ENCODE measurements at places on chromosomes 6 and 20. TPM values are rescaled to one million over a fixed set of nuclear protein-coding genes. Genes with fewer than 3 reads are reported as not detected.

TULP1 gene
- total RNA-seq = 0.22 TPM

PIGT gene
- 85.1 TPM for total RNA-seq

CAPN11 gene
- not detected for total RNA-seq

ZNF292 gene
- 67.9 TPM for total RNA-seq

MOG gene
- total RNA-seq = not detected

HM13 gene
- total RNA-seq = 211 TPM

ID4 gene
- 47.9 TPM for total RNA-seq

MACROD2 gene
- 6.4 TPM for total RNA-seq

TPBG gene
- 31.3 TPM for total RNA-seq

OR14J1 gene
- total RNA-seq = not detected

TRIM10 gene
- not detected for total RNA-seq

ZSCAN16 gene
- total RNA-seq = 20.2 TPM

TNXB gene
- total RNA-seq = 14.6 TPM

GABRR2 gene
- 0.47 TPM for total RNA-seq

SLCO4A1 gene
- 3.6 TPM for total RNA-seq

SMOC2 gene
- 5.9 TPM for total RNA-seq

KCNK5 gene
- 2.3 TPM for total RNA-seq

WFDC2 gene
- 188 TPM for total RNA-seq

SNX3 gene
- 95.5 TPM for total RNA-seq

SH3BGRL2 gene
- 49.1 TPM for total RNA-seq

BPIFB1 gene
- not detected for total RNA-seq

ZC2HC1B gene
- total RNA-seq = not detected

CST5 gene
- not detected for total RNA-seq

NOL7 gene
- total RNA-seq = 40.5 TPM

PGBD1 gene
- total RNA-seq = 11.7 TPM

FERMT1 gene
- 8.4 TPM for total RNA-seq

RAB32 gene
- total RNA-seq = 20.1 TPM

AGER gene
- total RNA-seq = 28.5 TPM

FOXC1 gene
- total RNA-seq = 1.1 TPM

SLC17A2 gene
- not detected for total RNA-seq

FAXC gene
- total RNA-seq = 23.9 TPM

TCF21 gene
- total RNA-seq = not detected

IPCEF1 gene
- 0.77 TPM for total RNA-seq

ID1 gene
- 326 TPM for total RNA-seq

ETV7 gene
- total RNA-seq = not detected

PRR18 gene
- total RNA-seq = 0.93 TPM

MUC22 gene
- total RNA-seq = not detected

NFS1 gene
- 13.7 TPM for total RNA-seq

SMIM26 gene
- 61.0 TPM for total RNA-seq

SLC22A23 gene
- 17.1 TPM for total RNA-seq

Data from progenitor cell of endocrine pancreas (in vitro differentiated cells).